HuH-7.5 (cell line): ENCODE measurements at places on chromosomes 11 and 22.
A peak's percentile ranks its signal among the peaks of the same experiment; 100 is the strongest.

- no peak for DNase-seq
These were observed 108.8 kb downstream of the GRIA4 start for GRCh38 chr11:105718641-105719040.

GRCh38 chr11:120335556-120335907 is 681 bp upstream of the ARHGEF12 start:
- peak; percentile 34 for DNase-seq

DNA sequence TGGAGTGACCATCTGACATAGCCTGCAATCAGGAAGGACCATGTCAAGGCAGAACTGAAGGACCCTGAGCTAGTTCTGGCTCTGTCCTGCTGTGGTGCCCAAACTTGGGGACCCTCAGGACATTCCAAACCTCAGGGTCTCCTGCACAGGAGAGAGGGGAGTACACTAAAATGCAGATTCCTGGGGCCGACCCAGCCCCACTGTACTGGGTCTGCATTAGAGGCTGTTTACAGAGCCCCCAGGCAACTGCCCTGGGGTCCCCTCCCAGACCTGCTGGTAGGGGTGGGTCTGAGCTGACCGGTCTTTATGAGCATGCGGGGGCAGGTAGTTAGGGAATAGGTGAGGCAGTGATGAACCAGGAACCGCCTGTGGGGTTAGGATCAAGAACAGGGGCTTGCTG is 6.8 kb downstream of the TRPM5 start:
- no peak for DNase-seq

GRCh38 chr11:57263351-57263750 is 26.3 kb upstream of the APLNR start:
- DNase-seq, result no peak
